ENCODE measurements at places on chromosomes 1 and 21. TPM values are rescaled to one million over a fixed set of nuclear protein-coding genes. Genes with fewer than 3 reads are reported as not detected.

The PCNX2 gene
- 17.2 TPM for total RNA-seq

The CDC42BPA gene
- 95.7 TPM for total RNA-seq

- DNase-seq: no peak
Observed at GRCh38 chr1:184191181-184191621, 139.7 kb downstream of the TSEN15 start.

DNA sequence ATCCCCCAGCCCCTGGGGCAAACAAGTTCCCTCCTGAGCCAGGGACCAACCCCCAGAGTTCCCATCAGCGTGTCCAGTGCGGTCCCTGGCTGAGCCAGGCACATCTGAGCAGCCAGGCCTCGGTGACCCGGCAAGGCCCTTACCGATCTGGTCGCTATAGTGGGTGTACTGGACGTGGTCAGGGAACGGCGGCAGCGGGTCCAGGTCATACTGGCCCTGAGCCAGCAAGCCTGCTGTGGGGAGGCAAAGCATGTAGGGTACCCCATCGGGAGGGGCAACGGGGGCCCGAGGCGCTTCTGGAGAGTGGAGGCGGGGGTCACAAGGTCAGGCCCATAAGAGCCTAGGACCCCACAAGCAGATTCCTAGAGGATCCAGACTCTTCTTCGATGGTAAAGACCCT is 3.5 kb downstream of the MFAP2 start:
- no peak for DNase-seq
